ENCODE measurements at places on chromosomes 5 and 9.

DNA sequence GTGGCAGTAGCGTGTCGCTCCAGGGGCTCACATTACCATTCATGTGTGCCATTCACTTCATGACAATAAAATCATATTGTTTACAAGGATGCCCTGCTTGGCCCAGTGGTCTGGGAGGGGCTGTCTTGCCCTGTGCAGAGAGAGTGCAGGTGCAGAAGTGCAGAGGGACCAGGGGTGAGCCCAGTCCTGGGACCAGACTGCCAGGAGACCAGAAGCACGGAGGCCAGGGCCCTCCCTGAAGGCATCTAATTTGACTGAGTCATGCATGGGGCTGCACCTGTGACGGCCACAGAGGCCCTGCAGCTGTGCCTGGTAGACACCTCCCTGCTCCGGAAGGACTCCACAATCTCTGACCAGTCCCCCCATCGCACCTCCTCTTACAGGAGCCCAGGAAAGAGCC lies 164.4 kb upstream of the FOXD4L5 start:
- DNase-seq: no peak

- DNase-seq: no peak
Measured at GRCh38 chr9:31574006-31574765, 810.3 kb upstream of the ACO1 start.

- no peak for DNase-seq
Measured at GRCh38 chr9:78407636-78408312, 110.8 kb downstream of the PSAT1 start.

GRCh38 chr5:161311146-161311708 lies 235.3 kb downstream of the GABRB2 start:
- DNase-seq: no peak

DNA sequence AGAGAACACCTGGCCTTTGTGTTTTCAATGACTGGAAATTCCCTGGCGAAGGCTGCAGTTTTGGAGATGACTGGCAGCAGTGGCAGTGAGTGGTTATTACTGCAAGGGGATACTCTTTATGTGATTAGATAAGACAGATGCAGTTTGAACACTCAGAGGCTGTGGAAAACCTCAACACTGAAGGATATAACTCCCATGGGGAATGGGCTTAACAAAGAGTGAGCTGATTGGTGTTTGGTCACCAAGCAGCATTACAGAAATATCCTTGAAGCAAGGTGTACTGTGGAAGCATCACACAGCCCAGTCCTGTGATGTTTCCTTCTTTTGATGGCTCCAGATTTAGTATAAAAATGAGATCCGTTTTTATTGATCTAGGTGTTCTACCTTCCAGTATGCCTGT lies 490.7 kb upstream of the PTPRD start:
- no peak for DNase-seq

DNA sequence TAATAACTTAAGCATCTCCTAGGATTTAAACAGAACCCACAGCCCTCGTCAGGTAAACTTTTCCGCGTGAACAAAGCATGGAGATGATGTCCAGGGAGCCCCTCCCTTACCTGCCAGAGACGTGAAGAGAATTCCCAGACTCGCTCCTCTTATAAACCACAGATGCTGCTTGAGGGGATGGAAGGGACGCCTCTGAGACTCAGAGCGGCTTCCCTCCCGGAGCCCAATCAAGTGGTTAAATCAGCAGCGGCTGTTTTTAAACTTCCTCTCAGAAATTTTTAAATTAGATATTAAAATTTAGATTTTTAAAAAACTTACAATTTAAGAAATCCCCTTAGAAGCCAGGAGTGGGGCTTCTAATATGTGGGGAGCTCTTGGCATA lies 71.8 kb downstream of the RAPGEF1 start:
- no peak for DNase-seq

DNA sequence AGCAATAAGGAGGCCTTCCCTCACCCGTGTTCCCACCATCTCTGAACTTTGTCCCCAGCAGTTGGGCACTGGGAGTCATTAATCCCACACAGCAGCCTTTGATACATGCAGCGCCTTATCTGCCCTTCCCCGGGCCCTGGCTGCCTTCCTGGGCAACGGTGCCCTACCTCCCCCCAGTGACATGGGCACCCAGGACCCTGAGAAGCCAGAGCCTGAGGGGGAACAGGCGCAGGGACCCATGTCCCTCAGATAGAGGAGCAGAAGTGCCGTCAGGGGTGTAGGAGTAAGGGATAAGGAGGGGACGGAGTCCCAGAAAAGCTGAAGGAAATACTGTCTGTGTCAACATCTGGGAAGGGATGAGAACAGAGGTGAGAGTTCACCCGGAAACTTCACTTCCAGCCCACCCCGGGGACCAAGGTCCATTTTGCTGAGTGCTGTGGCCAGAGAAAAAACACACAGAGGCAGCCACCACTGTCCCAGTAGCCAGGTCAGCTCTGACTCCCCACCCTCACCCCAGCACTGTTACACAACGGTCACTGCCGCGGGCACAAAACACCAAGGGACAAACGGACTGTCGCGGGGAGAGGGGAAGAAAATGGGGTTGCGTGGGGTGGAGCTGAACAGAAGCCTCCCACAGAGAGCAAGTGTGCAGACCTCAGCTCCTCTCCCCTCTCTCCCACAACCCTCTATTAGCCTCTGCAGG lies 3.8 kb downstream of the PCDH1 start:
- no peak for DNase-seq

DNA sequence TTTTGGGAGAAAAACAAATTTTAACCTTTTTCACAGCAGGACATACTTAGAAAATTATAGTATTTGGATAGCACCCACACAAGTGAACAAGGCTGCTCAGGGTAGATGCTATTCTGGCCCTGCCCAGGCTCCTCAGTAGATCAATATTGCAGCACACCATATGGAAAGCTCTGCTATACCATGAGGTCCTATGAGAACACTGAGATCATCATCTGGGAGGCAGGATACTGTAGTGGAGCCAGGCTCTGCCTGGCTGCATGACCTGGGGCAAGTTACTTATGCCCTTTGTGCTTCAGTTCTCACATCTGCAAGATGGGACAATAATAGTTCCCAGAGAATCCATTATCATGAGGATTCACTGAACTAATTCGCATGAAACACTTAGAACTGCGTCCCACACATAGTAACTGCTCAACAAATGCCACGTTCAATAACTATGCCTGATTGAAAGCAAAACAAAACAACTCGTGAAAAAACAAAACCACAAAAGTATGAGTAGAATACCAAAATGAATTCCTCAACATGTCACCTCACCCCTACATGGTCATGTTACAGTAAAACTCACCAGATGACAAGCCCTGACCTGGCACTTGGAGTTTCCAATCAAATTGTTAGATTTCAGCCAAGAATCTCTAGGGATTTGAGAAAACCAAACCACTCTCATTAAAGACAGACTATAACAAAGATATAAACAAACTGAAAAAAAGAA lies 31.9 kb downstream of the ARSB start:
- no peak for DNase-seq

All from DND-41 (cell line).